ENCODE measurements at places on chromosomes 5 and 9.
A peak's percentile ranks its signal among the peaks of the same experiment; 100 is the strongest.

GRCh38 chr5:42887097-42887496 lies 75.4 kb upstream of the SELENOP start:
- peak; percentile 38 for DNase-seq

DNA sequence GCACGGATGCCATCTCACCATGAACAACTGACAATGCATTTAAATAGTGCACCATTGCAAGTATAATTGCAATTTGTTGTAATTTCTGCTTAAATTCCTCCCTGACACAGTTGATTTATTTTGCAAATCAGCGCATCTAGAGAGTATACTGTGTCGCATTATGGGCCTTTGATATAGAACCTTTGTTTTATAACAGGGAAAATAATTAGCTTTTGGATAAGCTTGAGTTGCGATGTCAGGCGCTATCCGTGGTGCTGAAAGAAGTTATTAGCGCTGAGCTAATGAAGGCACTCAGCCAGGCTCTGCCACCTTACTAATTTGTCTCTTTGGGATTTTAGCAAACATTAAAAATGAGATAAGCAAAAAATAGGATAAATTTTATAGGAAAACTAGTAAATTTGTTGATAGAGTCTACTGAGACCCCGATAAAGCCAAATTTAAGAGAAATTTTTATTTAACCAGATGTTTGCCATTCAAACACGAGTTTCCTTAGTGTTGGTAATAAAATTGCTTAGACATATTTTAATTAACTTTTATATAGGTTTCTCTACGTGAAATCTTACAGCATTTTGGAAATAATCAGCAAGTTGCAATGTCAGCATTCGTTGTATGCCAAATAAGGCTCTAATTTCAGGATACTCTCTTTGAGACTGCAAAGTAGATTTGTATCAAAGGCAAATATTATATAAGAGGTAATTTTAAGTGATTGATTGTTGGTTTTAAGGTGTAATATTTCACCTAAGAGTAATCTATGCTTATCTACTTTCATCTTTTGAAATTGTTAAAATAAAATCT lies 355.5 kb downstream of the TLR4 start:
- no peak for DNase-seq

- DNase-seq: no peak
Measured at GRCh38 chr5:6674421-6674820, 38.8 kb upstream of the TENT4A start.

- no peak for DNase-seq
Measured at GRCh38 chr5:128154943-128155342, 71.4 kb downstream of the SLC12A2 start.

DNA sequence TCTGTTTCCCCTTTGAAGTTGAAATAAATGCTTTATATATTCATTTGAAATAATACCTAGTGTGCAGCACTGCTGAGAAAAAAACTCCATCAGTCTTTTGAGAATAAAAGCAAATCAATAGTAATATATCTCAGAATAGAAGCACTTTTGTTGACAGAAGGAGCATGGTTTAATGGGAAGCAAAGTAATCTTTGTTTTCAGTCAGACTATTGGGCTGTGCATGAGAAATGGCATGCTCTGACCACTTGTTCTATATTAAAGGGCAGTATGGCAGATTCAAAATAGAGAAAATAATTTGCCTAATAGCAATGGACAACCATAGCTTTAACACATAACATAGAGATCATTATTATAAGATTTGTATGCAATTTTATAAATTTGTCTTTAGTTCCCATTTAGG lies 12.4 kb downstream of the CDH10 start:
- DNase-seq: no peak

GRCh38 chr5:84274585-84275468 lies 109.9 kb downstream of the EDIL3 start:
- DNase-seq: no peak

- no peak for DNase-seq
Measured at GRCh38 chr9:84303061-84303460, 37.5 kb downstream of the SLC28A3 start.

- DNase-seq: no peak
Measured at GRCh38 chr5:158942217-158942616, 157.5 kb downstream of the EBF1 start.

DNA sequence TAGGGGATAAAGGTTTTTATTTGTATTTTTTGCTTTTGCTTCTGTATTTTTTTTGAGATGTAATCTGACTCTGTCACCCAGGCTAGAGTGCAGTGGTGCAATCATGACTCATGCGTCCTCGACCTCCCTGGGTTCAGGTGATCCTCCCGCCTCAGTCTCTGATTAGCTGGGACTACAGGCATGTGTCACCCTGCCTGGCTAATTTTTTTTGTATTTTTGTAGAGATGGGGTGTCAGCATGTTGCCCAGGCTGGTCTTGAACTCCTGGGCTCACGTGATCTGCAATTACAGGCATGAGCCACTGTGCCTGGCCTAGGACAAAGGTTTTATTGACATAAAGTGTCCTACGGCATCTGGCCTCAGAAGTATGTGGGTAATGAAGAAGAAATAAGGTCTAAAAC lies 297.1 kb upstream of the C9orf72 start:
- no peak for DNase-seq

GRCh38 chr5:52269401-52269800 lies 518.3 kb upstream of the ITGA1 start:
- no peak for DNase-seq

DNA sequence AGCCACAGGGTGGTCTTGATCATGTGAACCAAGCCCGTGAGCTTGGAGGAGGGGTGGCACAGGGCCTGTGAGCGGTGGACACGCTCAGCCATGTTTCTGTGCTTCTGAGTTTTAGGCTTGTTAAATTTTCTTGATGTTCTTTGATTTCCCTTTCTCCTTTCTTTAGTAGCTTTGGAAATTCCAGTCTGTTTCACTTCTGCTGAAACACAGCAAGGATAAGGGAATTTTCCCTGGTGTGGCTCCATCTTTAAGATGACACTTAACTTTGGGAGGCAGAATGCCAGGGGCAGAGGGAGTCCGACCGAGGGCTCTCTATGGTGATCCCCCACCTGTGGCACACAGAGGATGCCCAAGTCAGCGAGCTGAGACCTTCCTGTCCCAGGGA lies 29.7 kb upstream of the BASP1 start:
- DNase-seq: no peak

DNA sequence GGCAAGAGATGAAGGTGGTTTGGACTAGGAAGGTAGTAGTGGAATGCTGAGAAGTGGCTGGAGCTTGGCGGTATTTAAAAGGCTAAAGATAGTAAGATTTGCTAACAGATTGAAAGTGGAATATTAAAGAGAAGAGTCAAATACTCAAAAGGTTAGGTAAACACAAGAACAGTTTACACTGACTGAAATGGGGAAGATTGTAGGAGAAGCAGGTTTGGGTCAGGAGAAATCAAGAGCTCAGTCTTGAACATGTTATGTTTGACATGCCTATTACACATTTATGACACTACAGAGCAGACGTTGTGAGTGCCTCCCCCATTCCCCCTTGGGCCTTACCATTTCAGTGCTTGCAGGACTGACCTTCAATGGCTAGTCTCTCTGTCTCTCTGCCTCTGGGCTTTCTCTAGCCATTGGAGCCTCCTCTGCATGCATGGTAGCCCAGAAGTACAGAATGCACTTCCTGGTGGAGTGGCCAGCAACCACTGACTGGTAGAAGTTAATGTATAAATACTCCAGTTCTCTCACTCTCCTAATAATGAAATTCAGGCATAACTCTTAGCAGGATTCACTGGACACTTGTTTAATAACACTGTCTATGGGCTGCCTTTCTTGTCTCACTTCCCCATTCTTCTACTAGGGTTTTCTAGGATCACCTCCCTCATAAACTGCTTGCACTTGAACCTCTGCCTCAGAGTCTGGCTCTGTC lies 56.8 kb downstream of the HMGCS1 start:
- DNase-seq: no peak

DNA sequence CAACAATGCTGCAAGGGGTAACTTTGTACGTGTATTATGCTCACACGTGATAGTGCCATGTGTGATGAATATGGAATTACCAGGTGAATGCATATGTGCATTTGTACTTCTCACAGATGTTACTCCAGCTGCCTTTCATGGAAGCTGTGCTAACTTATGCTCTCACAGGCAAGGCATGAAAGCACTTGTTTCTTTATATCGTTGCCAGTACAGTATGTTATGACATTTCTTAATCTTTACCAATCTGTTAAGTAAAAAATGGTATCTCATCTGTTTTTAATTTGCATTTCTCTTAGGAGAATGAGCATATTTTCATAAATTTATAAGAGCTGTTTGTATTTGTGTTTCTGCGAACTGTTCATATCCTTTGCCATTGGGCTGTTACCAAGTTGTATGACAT lies 311.8 kb upstream of the DMRT1 start:
- no peak for DNase-seq

DNA sequence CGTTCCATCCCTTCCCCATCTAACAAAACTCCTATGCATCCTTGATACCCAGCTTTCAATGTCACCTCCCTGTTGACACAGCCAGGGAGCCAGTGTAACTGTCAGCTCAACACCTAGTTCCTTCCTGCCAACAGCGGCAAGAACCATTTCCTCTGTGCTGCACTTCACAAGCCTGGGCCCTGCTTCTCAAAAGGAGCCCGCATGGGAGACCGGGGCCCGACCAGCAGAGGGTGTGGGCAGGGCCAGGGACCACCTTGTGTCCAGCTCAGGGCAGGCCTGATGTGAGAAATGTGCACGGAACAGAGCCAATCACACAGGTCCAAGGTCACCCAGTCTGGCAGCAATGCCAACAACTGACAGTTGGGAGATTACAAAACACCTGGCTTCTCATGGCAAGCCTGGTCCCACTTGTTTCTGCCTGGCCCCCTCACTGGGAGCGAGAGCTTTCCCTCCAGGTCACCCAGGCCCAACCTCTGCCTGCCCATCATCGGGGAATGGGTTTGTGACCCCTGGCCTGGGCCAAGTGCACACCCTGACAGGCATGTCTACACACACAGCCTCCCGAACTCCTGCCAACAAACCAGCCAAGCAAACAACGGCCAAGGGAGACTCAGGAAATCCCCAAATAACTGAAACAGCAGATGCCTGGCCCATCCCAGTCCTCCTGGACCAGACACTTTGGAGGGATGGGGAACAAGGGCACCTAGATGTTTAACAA lies 3.1 kb downstream of the RNF44 start:
- no peak for DNase-seq

DNA sequence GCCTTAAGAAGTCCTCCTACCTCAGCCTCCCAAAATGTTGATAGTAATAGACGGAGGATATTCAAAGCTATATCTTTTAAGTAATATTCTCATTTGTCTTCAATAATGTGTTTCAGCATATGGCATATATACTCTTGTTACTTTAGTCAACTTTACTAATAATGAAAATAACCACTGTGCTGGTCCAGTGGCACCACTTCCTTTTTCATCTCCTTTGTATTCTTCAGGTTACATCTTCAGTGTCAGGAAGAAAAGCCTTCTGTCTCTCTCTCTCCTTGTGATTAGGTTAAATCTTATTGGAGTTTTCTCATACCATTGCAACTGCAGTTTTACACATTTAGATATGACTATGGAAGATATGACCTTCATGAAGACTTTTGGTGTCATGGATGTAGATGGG lies 31.3 kb downstream of the PARP8 start:
- no peak for DNase-seq

DNA sequence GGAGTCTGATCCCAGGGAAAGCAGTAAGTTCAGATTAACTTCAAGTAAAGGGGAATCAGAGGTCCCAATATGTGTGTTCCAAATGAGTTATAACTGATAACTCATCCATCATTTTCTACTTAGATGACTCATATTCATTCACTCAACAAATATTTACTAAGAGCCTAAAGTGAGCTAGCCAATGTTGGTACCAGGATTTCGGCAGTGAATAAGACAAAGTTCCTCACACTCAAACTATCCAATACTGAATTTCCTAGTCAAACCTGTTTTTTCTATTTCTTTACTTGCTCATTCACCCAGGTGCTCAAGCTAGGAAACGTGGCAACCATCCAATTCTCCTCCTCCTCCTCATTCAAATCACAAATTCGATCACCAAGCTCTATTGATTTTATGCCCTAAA lies 25.8 kb downstream of the FBXW2 start:
- no peak for DNase-seq

- no peak for DNase-seq
Measured at GRCh38 chr5:43556857-43557542, at the start of gene PAIP1. Gene PAIP1, minus strand, starts transcription at chr5:43557077. Its CDS starts 231 bp downstream, at chr5:43556846.
